ENCODE measurements at places on chromosomes 2 and 18.

- no peak for DNase-seq
Measured at GRCh38 chr2:42904576-42904876, 112.1 kb upstream of the HAAO start.

- DNase-seq: peak; percentile 55
Measured at GRCh38 chr2:29921560-29921915, at the start of gene ALK. ALK (minus strand) TSS chr2:29921586; CDS start chr2:29920659, 927 bp downstream.

DNA sequence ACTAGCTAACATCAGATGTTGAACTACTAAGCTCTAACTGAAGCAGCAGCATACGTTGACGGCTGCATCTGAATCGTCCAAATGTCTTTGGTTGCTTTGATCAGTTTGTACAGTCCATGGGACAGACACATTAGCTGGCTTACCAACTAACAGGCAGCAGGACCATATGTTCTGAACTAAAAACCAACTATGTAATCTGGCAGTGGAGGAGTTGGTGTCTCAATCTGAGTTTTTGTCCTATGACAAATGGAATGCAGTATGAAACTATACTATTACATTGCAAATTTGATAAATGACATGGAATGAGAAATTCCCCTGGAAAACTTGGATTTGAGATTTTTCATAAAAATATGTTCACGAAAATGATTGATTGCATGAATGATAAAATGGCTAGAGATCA lies 79.5 kb downstream of the EPHA4 start:
- DNase-seq: no peak

DNA sequence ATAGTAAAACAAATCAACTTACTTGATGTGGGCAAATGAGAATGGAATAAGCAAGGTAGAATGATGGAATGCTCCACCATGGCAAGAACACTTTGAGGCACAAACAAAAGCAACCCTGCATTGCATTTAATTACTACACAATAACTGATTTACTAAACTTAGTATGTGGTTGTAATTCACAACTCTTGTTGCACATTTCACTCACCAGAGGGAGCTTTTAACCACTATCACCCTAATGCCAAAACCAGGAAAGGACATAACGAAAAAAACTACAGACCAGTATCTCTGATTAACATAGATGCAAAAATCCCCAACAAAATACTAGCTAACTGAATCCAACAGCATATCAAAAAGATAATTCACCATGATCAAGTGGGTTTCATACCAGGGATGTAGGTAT lies 659.8 kb downstream of the CPS1 start:
- DNase-seq: no peak

DNA sequence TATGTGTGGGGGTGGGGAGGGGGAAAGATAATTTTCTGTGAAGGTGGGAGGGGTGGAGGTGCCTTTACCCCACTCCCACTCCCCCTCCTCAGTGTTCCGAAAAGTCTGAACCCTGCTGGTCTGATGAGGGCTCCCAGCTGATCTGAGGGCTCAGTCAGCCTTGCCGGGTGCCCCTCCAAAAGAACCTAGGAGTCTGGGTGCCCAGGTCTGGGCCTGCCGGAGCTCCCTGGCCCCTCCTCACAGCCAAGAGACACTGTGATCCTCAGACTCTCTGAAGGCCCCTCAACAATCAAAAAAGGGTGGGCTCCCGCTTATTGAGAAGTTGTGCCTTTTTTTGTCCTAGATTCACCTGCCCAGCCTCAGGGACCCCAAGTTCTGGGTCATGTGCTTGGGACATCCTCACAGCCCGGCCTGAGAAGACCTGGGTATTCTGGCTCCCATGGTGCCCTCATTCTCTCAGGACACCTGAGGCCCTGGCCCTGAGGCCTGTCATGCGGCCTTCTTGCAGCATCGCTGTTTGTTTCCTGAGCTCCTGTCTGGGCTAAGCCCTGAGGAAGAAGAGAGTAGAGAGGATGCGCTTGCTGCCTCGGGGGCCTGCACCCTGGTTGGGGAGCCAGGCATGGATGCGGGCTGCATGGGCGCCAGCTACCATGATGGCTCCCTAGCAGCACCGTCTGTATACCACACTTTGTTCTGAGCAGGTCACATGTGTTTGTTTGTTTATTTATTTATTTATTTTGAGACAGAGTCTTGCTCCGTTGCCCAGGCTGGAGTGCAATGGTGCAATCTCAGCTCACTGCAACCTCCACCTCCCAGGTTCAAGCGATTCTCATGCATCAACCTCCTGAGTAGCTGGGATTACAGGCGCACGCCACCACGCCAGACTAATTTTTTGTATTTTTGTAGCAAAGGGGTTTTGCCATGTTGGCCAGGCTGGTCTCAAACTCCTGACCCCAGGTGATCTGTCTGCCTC lies 44.0 kb downstream of the SDC1 start:
- DNase-seq: no peak

Data from CD4-positive, alpha-beta T cell treated with Interleukin-17A for 1 hour (primary cell).